Lower leg skin (tissue), 4 donors: ENCODE measurements at places on chromosomes 4 and X.

- DNase-seq: no peak
These were observed 9.0 kb upstream of the RPL34 start for GRCh38 chr4:108611365-108611764.

- no peak for DNase-seq
These were observed 157.6 kb downstream of the MAB21L2 start for GRCh38 chr4:150739591-150739990.

DNA sequence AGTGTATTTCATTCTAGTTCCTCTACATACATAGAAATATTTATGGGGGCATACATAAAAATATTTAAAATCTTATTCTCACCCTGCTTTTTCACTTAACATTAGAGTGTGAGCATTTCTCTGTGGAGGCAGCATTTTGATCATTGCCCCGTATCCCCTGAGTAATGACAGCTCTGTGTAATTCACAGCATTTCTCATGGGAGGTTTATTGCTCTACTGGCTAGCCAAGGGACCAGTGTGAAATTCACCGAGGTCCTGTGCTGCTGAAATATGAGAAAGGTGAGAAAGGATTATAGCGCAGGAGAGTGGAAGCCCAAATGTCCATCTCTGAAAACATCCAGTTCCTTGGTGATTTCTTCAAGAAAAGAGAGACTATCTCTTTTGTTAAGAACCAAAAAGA, 22.9 kb downstream of the PDGFC start:
- DNase-seq: no peak

DNA sequence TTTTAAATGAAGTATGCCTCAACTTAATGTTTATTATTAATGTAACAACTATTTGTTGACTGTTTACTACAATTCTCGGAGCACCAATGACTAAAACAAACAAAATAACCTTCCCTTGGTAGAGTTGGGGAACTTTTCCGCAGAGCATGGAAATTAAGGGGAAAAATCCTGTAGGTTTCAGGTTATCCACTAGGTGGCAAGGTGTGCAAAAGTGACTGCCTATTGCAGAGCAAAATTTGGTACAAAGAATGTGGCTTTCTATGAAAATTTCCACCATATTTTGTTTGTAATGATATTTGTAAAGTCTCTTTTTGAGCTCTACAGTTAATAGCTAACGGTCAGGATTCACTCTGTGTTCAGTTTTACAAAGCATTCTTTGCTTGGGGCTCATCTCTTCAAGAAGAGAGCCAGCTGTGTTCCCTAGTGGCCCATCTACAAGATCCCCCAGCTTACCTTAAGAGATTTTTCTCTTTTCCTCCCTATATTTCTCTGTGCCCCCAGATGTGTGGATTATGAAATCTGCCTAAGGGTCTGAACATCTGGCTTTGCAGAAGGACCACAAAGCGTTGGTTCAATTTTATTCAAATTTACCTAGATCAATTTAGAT, 61.1 kb downstream of the FBXO8 start:
- no peak for DNase-seq

DNA sequence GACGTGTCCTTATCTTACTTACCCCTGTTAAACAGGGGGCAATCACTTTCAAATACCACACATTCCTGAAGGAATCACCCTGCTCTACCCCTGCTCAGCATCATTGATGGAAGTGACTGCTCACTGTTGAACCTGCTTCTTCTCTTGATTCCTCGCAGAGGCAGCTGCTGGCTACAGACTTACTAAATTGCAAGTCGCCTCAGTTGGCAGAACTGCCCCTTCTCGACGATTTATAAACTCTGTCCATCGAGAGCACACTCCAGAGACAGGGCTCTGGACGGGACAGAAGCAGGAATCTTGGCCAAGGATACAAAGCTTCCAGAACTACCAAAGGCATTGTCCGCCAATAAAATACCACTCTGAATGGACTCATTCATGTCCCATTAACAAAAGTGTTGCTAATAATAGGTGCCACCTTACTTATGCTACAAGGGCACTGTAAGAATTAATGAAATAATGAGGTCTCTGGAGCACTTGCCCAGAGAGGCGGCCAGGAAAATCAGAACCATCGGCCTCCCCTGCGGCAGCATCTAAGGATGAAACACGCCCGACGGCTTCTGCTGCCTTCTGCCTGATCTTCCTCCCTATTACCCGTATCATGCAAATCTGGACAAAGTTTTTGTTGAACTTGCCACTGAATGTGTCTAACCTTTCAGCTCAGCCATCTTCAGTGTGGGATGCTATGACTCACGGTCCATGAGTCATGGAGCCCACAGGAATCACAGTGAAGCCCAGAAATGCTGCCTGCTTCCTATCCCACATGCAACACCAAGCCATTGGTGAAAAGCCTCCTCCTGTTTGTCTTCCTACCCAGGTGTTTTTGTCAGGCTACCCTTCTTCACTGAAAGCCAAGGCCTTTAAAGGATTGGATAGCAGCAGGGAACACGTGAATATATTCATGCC, 164.9 kb downstream of the MAML3 start:
- DNase-seq: no peak

- peak; percentile 88 for DNase-seq
These were observed 12.8 kb downstream of the PJA1 start for GRCh38 chrX:69152417-69152841.

DNA sequence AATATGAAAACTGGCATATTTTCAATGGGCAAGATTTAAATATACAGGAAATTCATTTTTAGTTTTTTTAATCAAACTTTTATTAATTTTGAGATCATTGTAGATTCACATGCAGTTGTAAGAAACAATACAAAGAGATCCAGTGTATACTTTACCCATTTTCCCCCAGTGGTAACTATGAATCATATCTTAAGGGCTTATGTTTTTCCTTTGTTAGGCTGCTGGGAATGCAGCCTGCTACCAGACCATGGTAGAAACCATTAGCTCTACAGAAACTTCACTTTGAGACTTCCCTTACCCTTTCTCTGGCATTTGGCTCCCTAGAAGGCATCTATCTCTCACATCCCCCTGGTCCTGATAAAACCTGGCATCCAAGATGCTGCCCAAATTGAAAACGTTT, 147.6 kb upstream of the EOLA2 start:
- DNase-seq: no peak

- DNase-seq: peak; percentile 15
These were observed 33.9 kb downstream of the NELFA start for GRCh38 chr4:1974840-1975239.

DNA sequence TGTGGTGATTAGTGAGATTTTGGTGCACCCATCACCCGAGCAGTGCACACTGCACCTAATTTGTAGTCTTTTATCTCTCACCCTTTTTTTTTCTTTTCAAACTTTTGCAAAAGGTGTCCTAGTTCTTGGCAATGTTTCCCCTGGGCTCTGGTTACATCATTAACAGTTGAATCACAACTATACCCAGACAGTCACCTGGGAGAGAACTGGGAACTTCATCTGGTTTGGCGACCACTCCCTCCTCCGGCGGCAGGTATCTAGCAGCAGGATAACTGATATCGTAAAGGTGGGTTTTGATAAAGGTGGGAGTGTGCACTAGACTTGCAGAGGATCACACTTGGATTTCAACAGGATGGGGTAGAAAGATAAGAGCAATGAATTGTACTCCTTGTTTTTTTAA, 140.5 kb downstream of the CHIC2 start:
- no peak for DNase-seq

DNA sequence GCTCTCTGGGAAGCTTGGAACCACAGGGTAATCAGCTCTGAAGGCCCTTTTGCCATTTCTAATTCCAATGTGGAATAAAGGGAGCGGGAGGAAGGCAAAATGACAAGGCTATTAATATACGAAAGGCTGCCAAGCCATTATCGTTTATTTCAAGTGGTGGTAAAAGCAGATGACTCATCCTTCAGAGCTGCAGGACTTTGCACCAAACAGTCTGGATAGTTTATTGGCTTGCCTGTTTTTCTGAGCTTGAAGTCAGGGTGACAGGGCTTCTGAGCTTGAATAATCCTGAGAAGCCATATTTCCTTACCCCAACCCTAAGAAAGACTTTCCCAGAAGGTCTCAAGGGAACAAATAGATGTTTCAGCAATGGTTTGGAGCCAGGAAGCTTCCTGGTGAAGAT, 7.7 kb upstream of the GABRE start:
- DNase-seq: no peak

DNA sequence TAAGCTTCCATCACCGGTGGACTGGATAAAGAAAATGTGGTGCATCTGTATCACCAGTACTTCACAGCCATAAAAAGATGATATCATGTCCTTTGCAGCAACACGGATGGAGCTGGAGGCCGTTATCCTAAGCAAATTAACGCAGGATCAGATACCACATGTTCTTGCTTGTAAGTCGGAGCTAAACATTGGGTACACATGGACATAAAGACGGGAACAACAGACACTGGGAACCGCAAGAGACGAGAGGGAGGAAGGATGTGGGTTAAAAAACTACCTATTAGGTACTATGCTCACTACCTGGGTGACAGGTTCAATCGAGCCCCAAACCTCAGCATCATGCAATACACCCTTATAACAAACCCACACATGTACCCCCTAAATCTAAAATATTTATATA, 16.3 kb upstream of the IDS start:
- no peak for DNase-seq

DNA sequence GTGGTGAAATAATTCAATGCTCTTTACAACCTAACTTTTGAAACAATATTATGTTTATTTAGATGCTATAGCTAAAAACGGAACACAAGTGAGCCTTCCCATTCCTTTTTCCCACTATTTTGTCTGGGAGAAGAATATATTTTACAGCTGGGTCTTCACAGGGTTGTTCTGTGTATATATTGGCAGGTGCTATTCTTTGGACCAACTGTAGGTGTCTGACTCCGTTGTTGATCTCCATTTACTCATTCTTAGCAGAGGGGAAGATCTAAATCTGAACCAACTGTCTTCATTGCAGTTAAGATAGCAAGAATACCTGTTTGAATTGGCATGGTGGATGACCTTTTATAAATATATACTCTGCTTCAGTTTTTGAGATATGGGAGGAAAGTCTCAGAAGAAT, 257.4 kb downstream of the CFAP299 start:
- DNase-seq: no peak

- DNase-seq: no peak
These were observed 137.1 kb downstream of the DDX53 start for GRCh38 chrX:23136816-23137215.

DNA sequence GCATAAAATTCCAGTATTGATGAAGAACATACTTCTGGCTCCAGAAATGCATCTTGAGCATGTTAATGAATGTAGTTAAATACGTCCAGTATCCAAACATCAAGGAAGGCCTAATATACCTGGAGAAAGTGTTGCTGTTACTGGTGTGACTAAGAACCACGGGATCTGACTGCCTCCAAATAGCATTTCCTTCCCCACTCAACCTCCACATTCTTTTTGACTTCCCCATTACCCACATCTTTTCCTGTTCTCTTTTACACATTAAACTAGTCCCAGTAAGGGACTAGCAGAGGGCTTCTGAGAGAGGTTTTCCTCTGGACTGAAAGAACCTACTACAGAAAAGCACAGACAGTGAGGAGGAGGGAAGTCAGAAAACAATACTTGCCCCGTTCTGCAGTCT, 482.8 kb upstream of the HTR2C start:
- DNase-seq: no peak

GRCh38 chr4:70538869-70539268, 20.5 kb downstream of the AMTN start:
- DNase-seq: no peak

DNA sequence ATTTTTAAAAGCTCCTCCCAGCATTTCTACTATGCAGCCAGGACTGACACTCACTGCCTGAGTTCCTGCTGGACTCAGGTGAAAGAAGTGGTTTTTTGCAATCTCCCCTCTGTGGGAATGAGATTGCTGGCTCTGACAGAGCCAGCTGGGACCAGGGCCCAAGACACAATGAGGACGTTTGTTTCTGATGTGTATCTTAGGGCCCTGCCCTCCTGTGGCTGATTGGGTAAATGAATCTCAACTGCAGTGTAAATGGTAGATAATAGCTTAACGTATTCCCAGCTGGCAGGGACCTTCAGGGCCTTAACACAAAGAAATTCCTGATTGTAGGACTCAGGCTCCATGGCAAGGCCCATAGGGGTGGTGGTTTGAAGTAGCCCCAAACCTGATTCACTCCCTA, 85.8 kb upstream of the PRPS1 start:
- DNase-seq: no peak

- DNase-seq: no peak
These were observed 919.1 kb upstream of the PCDH10 start for GRCh38 chr4:132230025-132230424.

- DNase-seq: no peak
These were observed 809 bp upstream of the H2AZ1 start for GRCh38 chr4:99950913-99951254.

DNA sequence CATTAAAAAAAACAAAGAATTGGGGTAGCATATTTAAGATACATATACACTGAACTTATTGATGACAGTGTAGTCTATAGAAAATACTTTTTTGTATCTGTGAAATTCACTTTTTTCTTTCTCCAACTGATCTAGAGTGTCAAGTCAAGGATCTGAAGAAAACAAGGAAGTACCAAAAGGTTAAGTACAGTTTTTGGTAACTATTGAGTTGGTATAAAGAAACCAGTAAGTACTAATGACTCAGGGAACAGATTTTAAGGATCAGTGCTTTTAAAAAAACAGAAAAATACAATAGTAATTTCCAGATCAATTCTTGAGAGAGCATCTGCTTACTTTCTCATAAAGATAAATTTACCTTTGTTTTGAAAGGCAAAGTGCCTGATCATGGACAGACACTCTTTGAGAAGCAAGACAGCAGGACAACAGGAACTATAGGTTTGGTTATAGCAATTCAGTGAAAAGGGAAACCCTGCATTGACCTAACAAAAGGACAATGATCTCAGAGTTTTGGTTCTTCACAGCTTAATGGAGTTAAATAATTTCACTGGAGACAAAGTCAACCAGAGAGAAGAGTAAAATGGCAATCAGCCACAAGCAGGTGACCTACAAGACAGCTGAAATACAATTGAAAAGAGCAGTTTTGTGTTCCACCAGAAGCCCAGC, 23.4 kb downstream of the TRMT10A start:
- DNase-seq: no peak

- no peak for DNase-seq
These were observed 100.1 kb upstream of the ATXN3L start for GRCh38 chrX:13419918-13420317.

- no peak for DNase-seq
These were observed 107.8 kb upstream of the PDHA2 start for GRCh38 chr4:95732061-95732460.

DNA sequence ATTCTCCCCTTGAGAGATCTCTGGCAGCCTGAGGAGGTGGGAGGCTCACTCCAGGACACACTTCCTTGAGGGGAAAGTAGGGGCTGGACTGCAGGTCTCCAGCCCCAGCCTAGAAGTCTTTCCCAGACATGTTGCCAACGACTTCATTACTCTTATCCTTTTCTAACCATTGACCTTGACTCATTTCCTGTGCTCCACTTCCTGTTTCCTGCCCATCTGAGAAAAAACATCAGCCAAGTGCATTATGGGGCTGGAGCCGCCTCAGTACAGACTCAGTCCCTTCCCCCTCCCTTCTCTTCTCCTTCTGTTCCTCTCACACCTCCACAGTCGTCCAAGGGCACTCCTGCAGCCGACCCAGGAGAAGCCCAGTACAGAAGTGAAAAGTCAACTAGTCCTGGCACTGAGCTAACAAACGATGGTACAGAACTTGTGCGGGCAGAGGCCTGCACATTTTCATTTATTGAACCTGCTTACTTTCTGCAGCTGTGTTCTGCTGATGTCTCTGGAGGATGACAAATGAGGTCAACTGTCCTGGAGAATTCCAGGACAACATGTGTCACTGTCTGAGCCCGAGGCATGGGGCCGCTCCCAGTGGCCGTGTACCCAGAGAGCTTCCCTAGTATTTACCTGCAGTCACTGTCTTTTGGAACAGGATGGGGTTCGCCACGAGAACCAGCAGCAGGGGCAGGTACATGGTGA, 20.1 kb downstream of the GPR143 start:
- no peak for DNase-seq
